Cortex of kidney (tissue), 1 donor: ENCODE measurements at places on chromosomes 5 and 9.

DNA sequence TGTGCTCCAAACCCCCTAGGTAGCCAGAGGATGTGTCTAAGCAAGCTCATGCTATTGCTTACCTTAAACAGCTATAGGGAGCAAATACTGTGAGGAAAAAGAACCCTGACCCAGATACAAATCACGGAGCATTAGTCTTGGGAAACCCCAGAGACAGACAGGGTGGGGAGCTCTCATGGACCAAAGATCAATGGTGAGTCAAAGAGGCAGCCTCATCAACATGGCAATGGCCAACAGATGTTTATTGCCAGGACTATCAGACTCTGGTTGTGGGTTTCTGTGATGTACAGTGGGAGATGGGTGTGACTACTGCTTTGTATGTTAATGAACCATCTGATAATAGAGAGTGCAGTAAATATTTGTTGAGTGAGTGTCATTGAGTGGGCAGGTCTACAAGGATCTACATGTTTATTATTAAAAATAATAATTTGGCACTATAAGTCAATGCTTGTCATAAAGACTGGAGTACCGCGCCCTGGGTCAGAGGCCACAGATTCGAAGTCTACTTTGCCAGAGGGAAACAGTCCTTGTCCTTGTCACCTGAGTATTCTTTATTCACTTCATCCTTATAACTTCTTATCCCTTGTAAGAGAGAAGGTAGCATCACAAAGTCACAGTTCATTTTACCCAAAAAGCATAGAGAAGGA, 56.5 kb upstream of the RAI14 start:
- no peak for DNase-seq

- DNase-seq, result no peak
Measured at GRCh38 chr5:163525096-163525495, 19.7 kb downstream of the MAT2B start.

GRCh38 chr5:53858700-53859456, 298.4 kb downstream of the NDUFS4 start:
- DNase-seq, result no peak

- DNase-seq, result no peak
Measured at GRCh38 chr9:76564297-76564696, 105.3 kb downstream of the GCNT1 start.

DNA sequence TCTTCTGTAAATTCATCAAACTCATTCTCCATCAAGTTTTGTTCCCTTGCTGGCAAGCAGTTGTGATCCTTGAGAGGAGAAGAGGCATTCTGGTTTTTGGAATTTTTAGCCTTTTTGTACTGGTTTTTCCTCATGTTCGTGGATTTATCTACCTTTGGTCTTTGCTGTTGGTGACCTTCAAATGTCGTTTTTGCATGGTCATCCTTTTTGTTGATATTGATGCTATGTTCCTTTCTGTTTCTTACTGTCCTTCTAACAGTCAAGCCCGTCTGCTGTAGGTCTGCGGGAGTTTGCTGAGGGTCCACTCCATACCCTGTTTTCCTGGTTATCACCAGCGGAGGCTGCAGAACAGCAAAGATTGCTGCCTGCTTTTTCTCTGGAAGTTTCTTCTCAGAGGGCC, 140.9 kb downstream of the RPS23 start:
- DNase-seq, result no peak

GRCh38 chr5:179060116-179061008, at the start of gene ZNF354C:
Gene ZNF354C (plus strand): TSS chr5:179060373. CDS start chr5:179062069, 1,696 bp downstream.
- DNase-seq, result no peak

DNA sequence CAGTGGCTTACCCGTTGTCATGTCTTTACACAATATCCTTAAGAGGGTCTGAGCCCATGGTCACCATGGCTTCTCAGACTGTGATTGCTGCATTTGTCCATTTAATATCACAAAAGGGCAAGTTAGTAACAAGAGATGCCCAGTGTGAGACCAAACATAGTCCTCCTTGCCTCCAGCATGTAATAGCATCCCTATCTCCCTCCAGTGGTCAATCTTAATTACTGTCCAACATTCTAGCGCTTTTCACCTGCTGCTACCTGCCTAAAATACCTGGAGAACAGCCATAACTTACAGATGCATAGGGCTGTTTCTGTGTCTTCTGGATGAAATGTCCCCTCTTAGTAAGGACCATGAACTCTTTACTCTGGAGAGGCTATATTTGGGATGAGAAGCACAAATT, 267.2 kb upstream of the DAB2 start:
- no peak for DNase-seq

GRCh38 chr5:77635067-77635916, 3.2 kb downstream of the OTP start:
- DNase-seq, result no peak

DNA sequence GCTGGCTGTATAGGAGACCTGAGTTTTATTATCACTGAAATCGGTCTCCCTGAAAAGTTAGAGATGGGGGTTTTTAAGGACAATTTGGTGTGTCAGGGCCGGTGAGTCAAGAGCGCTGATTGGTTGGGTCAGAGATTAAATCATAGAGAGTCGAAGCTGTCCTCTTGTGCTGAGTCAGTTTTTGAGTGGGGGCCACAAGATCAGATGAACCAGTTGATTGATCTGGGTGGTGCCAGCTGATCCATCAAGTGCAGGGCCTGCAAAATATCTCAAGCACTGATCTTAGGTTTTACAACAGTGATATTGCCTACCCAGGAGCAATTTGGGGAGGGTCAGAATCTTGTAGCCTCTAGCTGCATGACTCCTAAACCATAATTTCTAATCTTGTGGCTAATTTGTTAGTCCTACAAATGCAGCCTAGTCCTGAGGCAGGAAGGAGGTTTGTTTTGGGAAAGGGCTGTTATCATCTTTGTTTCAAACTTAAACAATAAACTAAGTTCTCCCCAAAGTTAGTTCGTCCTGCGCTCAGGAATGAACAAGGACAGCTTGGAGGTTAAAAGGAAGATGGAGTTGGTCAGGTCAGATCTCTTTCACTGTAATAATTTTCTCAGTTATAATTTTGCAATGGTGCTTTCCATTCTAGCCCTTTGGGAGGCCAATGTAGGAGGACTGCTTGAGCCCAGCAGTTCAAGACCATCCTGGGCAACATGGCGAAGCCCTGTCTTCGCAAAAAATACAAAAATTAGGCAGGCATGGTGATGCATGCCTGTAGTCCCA, 31.6 kb upstream of the RFK start:
- DNase-seq, result no peak

DNA sequence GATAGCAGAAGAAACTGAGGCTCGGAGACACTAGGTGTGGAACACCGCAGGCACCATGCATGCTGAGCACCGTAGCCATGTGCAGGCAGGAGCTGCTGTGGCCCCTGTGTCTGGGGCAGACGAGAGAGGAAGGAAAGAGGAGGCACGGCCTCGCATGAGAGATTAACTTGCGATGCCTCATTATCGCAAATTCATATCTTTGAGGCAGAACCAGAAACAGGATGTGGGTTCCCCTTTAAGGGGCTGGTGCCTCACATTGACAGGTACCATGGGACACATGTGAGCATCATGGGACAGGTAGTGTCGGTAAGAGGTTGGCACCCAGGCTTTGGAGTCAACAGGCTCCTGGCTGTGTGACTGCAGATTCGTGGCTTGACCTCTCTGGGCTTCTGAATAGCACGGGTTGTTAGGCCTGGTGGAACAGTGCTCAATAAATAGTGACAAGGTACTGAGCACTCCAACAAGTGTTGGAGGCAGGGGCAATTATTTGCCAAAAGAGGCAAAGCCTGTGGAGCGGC, 40.8 kb downstream of the NAIF1 start:
- no peak for DNase-seq

GRCh38 chr5:172007175-172008110, 1.0 kb upstream of the FBXW11 start:
- DNase-seq, result no peak

GRCh38 chr5:77876316-77876715, 100.2 kb upstream of the TBCA start:
- no peak for DNase-seq

DNA sequence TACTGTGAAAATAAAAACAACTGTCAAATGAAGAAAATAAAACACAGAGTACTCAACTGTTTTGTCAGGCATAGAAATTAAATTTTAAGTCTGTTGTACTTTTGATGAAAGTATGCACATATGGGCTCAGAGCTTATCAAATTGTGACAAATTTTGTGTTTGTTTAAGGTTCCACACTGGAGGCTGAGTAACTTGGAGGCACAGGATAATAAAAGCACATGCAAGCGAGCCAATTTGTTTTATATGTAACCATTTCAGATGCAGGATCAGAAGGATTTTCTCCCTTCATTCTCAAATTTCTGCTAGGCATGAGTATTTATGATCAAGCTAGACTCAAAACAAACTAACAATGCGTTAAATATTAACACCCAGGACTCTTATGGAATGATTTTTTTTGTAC, 87.8 kb downstream of the JAKMIP2 start:
- DNase-seq, result no peak
